ENCODE measurements at places on chromosomes 16 and 17.

GRCh38 chr17:36602924-36603384 is 1.6 kb downstream of the MRM1 start:
- peak; percentile 58 for DNase-seq

GRCh38 chr17:71267668-71268067 is 853.2 kb upstream of the SOX9 start:
- DNase-seq = no peak

DNA sequence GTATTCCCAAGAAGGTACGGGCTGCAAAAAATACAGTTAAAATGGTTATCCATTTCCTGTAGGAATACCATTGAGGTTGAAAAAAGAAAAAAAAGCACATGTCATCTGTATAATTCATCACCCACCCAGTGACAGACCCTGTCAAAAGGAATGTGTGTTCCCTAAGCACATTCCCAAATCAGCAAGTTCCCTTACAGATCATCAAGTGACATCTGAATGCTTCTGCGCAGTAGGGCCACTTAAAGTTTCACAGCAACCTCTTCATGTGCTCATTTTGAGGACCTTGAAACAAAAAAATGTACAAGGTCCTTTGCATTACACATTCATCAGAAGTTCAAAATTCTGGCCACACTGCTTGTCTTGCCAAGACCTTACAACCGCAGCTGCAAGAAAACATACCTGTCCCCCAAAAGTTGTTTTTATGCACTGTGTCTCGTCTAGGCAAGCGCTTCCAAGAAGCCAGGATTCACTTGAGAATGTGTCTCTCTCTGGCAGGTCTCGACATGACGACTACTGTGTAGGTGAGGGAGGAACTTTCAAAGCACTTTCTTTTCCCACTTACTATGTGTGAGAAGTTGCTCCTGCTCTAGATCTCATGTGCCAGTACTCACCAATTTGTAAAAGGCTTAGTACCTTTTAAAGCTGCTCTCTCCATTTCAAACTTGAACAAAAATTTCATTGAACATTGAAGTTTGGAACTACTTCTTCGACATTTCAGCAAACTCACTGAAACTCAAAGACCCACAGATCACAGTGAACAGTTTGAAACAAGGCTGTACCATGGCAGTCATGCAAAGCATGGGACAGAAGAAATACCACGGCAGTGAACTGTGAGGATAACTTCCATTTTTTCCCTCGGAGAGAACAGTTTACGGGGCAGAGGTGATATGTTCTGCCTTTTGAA is 4.3 kb upstream of the POLG2 start:
- no peak for DNase-seq

DNA sequence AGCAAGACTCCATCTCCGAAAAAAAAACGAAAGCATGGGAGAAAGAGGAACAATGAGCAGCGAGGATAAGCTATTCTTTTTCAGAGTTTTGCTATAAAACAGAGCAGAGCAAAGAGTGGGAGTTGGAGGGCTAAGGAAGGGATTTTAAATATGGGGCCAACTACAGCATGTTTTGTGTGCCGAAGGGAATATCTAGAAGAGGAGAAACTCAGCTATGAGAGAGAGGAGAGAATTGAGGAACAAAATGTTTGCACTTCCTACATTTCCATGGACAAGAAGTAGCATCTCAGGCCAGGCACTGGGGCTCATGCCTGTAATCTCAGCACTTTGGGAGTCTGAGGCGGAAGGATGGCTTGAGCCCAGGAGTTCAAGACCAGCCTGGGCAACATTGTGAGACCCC is 13.1 kb upstream of the GRB2 start:
- DNase-seq = no peak

Data from activated T-cell treated with anti-CD3 and anti-CD28 coated beads for 48 hours (primary cell).